ENCODE measurements at places on chromosomes 3 and 15.

- no peak for DNase-seq
Measured at GRCh38 chr15:44193651-44194322, 1.3 kb downstream of the FRMD5 start.

DNA sequence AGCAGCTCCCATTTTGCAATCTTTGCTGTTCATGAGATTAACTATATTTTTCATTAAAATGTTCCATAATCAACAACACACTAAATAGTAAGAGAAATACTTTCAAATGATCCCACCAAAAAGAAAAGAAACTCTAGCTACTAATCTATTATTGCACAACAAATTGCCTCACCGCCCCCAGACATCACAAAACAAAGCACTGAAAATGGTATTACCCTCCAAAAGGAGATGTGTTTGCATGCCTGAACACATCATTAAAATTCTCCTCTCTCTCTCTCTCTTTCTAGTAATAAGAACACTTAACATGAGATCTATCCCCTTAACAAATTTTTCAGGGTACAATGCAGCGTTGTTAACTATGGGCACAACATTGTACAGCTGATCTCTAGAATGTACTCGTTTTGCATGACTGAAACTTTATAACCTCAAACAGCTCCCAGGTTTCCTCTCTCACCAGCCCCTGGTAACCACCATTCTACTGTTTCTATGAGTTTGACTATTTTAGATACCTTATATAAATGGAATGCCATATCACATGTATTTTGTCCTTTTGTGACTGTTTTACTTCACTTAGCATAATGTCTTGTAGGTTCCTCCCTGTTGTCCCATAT lies 33.1 kb downstream of the WNT5A start:
- DNase-seq, result no peak

- DNase-seq, result peak; percentile 16
Measured at GRCh38 chr3:161510510-161511260, 14.1 kb downstream of the OTOL1 start.

GRCh38 chr15:24819680-24820079 lies 135.1 kb upstream of the SNRPN start:
- DNase-seq, result no peak

DNA sequence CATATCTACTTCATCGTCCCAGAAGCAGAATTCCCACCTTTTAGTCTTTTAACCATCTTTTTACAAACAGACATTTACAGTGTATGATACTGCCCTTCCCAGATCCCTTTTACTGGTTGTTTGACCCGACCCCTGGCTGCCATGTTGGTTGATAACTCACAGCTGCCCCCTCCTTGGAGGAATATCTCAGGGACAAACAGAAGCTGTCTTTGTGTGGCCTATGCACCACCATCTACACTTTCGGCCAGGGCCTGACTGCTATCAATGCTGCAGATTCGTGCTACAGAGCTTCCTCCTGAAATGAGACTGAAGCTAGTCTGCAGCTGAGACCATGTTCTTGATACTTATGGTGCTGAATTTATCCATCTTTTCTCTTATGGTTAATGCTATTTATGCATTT lies 6.6 kb upstream of the POLQ start:
- DNase-seq, result peak; percentile 67

DNA sequence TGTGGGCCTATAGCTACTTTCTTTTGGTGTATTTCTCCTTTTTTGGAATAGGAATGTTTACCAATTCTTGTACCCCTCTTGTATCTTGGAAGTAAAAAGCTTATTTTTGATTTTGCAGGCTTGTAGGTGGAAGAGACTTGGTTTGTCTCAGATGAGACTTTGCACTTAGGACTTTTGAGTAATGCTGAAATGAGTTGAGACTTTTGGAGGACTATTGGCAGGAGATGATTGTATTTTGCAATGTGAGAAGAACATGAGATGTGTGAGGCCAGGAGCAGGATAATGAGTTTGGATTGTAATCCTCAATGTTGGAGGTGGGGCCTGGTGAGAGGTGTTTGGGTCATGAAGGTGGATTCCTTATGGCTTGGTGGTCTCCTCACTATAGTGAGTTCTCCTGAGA lies 106.3 kb downstream of the KBTBD8 start:
- no peak for DNase-seq

Measured in COLO829 (cell line).